ENCODE measurements at places on chromosomes 12 and 14.

DNA sequence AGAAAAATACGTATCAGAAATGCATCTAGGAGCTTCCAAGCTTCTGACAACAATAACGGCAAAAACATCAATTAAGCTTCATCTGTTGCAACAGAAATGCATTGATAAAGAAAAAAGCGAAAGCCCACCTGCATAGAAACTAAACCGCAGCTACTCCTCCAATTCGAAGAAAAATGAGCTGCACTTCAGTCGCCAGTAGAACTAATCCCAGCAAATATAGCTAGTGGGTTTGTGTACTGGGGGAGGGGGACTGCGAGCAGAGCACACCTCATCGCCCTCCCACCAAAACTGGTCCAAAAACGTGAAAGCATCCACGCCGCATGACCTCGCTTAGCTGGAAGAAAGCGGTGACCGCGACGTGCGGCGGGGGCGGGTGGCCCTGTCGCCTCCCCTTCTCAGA is 1.2 kb downstream of the SLC35F4 start:
- no peak for DNase-seq

DNA sequence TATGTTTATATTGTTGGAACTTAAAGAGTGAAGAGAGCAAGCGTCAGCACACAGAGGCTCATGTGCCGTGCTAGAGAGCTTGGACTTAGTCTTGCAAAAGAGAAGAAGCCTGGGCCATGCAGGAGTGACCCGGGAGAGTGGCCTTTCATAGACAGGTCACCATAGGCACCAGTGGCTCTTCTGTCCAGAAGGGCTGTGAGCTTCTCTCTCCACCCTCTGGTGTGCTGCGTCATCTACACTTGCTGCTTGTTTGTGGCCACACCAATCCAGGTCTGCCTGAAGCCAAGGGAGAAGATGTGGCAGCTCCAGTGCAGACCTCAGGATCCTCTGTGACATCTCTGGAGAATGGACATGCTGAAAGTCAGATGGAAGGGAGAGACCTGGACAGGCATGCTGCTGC is 74.4 kb downstream of the NTF3 start:
- no peak for DNase-seq

DNA sequence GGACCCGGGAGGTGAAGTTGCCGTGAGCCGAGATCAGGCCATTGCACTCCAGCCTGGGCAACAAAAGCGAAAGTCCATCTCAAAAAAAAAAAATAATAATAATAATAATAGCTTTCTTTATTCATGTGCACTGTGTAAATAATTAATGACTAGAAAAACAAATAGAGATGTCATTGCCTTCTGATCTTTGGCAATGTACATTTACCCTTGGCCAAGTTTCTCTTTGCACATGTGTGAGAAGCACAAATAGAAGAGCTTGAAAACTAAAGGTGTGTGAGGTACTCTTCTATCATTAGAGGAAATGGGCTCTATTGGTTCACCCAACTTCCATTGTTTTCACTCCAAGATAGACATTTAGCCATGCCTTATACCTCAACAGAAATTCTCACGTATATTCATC is 170.1 kb upstream of the PDZRN4 start:
- no peak for DNase-seq

DNA sequence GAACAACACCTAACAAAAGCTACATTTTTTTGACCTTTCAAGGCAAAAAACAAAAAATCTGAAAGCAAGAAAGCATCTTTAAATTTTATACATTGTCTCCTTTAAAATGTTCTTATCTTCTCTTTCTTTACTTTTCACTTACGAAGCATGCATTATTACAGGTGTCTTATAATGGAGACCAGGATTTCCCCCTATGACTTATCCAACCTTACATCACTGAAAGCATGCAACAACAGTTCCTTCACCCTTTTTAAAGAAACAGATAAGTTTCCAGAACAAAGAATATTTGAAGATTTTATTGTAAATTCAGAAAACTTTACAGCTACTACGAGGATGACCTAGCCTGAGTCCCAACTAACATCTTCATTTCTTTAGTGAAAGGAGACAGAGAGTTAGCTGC is 277.2 kb downstream of the AKAP6 start:
- no peak for DNase-seq

DNA sequence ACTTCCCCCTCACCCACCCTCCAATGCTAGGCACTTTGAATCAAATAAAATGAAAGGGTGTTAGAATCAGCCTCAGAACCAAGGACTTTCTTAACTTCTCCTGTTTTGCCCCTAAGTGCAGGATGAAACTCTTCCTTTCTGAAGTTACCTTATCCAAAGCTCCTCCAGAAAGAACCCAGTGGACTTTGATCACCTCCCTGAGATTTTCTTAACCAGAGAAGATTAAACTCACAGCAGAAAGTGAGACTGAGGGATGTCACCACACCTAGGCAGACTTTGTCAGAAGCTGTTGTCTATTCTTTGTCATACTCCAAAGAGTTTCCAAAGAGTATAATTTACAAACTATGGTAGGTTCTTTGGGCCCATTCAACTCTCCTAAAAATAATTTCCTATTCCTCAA is 14.2 kb upstream of the RNASE3 start:
- DNase-seq: no peak

GRCh38 chr12:55068416-55069010 is 48.7 kb downstream of the NEUROD4 start:
- DNase-seq: no peak

DNA sequence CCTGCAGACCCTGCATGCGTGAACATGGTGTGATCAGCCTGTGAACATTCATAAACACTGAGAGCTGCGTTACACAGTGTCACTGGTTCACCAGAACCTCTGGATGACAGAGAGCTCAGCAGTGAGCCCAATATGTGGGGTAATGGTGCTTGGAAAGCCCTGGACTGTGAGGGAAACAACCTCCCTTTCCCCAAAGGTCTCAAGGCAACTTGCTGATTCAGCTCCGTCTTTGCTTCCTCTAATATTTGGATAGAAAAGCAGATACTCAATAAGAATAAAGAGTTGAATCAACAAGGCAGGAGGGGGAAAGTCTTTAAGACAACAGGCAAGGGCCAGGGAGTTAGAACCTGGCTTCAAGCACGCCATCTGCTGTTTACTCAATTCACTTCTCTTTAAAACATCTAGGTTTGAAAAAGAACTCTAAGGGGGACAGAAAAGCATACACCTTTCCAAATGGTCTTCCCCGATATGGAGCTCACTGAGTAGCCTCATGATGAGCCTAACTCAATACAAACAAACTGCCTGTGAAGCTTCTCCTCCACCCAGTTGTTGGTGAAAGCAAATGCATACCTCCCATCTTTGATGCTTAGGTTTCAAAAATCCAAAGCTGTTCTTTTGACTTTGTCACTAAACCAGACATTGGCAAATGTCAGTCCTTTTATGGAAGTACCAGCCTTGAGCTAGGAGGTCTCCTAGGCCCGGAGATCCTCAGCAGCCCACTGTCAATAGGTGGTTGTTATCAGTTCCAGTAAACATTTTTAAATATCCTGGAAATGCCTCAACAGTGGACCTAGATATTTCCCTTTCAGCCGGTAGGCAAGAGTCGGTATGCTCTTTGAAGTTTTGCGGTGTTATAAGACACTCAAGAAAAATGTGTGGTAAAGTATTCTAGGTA is 76.1 kb downstream of the SAMD4A start:
- no peak for DNase-seq

GRCh38 chr14:65033181-65033580 is 46.5 kb downstream of the FNTB start:
- no peak for DNase-seq
